ENCODE measurements at places on chromosomes 3 and 15.

GRCh38 chr15:43225201-43225949 lies 4.6 kb upstream of the EPB42 start:
- DNase-seq, result peak; percentile 27

- no peak for DNase-seq
Observed at GRCh38 chr15:55778932-55779331, 36.0 kb upstream of the PRTG start.

DNA sequence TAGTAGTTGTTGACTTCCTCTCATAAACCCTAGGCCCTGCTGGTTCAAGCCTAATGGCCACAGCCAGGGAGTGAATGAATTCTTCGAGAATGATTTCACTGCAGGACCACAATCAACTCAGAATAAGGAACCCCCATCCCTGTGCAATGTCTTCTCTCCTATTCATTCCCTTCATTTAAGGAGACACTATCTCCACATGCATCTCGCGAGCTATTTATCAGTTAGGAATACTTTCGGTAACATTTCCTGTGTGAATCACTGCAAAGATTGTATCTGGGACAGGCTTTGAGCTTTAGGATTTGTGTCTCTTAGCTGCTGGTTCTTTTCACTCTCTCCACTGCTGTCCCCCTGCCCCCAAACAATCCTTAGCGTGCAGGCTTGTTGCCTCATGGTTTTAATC lies 94.4 kb downstream of the MYLK start:
- no peak for DNase-seq

GRCh38 chr15:101570241-101570640 lies 80.7 kb upstream of the PCSK6 start:
- no peak for DNase-seq

- DNase-seq, result no peak
Observed at GRCh38 chr3:48664313-48664644, 1.6 kb upstream of the CELSR3 start.

DNA sequence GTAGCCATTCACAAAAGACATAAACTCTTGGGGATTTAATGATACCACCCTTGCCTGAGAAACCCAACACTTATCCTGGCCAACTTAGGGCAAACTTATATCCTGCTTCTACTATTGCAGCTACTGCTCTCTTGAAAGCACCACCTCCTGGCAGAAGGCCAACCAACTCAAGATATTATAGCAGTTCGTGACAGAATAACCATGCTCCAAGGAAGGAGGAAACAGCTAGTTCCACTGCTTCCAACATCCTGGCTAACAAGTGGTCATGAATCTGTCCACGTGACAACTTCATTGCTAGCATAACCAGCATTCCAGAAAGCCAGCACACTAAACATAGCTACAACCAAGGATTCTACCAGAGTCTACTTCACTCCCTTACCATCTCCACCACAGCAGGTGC lies 1037.5 kb downstream of the TBL1XR1 start:
- DNase-seq, result no peak

GRCh38 chr3:85835857-85836440 lies 877.2 kb downstream of the CADM2 start:
- no peak for DNase-seq

GRCh38 chr15:58947179-58947578 lies 13.7 kb upstream of the SLTM start:
- no peak for DNase-seq

- no peak for DNase-seq
Observed at GRCh38 chr3:159604151-159604581, 384.5 kb upstream of the IL12A start.

- DNase-seq, result no peak
Observed at GRCh38 chr15:94638183-94638582, 406.8 kb downstream of the MCTP2 start.

GRCh38 chr3:100719136-100719535 lies 9.8 kb downstream of the TFG start:
- no peak for DNase-seq

DNA sequence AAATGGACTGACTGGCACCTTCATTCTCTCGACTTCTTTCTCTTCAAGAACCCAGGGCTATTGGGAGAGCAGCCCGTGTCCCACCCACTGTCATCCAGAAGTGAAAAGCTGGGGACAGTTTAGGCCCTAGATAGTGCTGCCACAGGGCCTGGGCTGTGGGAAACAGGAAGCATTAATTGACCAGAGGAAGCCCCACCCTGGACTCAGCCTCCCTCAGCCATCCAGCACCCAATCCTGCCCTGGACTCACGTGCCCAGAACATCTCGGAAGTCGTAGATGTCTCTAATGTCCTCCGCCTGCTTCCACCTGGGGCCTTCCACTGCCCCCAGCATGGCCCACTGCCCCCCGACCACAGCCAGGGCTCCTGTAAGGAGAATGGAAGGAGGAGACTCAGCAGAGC lies 2.3 kb downstream of the CAMK1 start:
- no peak for DNase-seq

- no peak for DNase-seq
Observed at GRCh38 chr3:72565593-72565992, 282.7 kb downstream of the SHQ1 start.

GRCh38 chr3:53223541-53223966 lies 32.3 kb downstream of the TKT start:
- no peak for DNase-seq

DNA sequence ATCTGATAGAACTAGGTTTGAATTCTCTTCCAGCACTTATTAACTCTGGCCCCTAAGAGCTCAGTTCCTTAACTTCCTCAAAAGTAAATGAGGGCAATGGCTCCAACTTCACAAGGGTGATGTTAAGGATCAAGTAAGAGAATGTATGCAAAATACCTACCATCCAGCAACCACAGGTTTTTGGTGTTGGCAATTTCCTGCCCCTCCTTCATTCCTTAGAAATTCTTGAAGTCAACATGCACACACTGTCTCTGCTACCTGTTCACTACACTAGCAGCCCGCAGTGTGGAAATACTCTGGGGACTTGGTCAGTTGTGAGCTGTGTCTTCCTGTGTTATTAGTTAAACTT lies 5.0 kb downstream of the ZBED2 start:
- no peak for DNase-seq

DNA sequence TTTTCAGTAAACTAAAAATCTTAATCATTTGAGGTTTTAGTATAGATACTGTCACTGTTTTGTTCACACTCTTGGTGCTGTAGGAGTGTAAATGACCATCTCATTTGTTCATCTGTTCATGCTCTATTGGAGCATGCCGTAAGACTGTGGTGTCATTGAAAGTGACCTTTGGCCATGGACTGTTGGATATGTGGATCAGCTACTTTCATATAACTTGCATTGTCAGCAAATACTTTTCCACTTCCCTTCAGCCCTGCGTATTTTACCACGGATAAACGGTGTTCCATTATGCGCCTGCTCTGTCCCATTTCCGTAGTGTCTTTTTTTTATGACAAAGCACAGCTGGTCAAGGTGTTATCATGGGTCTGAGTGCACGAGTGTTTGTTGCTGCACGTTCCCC lies 32.6 kb upstream of the SENP5 start:
- no peak for DNase-seq

- DNase-seq, result no peak
Observed at GRCh38 chr3:67517781-67518180, 136.6 kb downstream of the SUCLG2 start.

Data from NCI-H510A treated with DMSO at 0.1 percent for 48 hours (cell line).